Neural crest cell (in vitro differentiated cells): ENCODE measurements at places on chromosomes 13 and 19. TPM values are rescaled to one million over a fixed set of nuclear protein-coding genes. Genes with fewer than 3 reads are reported as not detected.
A peak's percentile ranks its signal among the peaks of the same experiment; 100 is the strongest.

GRCh38 chr13:47598340-47598911 is 402.6 kb downstream of the SUCLA2 start:
- H3K27me3 ChIP-seq: no peaks in the 10 kb centered on the region
- no peaks in the 10 kb centered on the region for H3K36me3 ChIP-seq
- no peaks in the 10 kb centered on the region for H3K4me1 ChIP-seq
- no peak overlapping the region for H3K4me3 ChIP-seq

DNA sequence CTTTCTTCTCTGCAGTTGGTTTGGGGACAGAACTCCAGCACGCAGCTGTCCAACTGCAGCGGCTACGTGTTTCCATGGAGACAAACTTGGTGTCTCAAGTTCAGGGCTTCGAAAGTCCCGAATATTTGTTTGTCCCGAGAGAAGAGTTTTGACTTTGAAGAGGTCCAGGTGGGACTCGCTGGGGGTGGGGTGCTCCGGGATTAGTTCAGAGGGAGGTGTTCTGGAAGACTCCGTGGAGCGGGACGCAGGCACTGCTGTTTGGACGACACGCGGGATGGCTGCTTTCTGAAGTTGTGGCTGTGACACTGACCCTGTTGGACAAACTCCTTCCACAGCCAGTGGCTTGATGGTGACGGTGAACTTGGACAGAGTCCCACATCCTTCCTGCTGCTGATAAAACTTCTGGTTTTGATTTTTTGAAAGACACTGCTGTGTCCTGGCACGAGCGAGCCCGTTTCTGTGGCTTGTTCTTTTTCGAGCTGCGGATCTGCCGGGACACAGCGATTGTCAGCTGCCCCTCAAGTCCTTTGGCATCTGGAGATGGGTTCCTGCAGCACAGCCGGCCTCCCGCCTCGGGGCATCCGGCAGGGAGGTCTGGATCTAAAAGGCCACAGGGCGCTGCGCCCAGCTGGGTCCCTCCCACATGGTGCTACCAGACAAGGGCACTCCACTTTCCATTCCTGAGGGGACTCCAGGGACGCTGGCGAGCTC is 15.9 kb upstream of the RANBP3 start:
- H3K4me1 ChIP-seq: peaks cover 19% of the 10 kb centered on the region
- H3K4me3 ChIP-seq: no peak overlapping the region
- H3K27ac ChIP-seq: no peak overlapping the region
- H3K36me3 ChIP-seq: no peaks in the 10 kb centered on the region
- DNase-seq: no peak

The ADM5 gene
- 11.8 TPM in 2 replicates for total RNA-seq

- no peaks in the 10 kb centered on the region for H3K4me1 ChIP-seq
- H3K36me3 ChIP-seq: peaks cover under 1% of the 10 kb centered on the region
- no peak overlapping the region for H3K4me3 ChIP-seq
- no peaks in the 10 kb centered on the region for H3K27me3 ChIP-seq
Measured at GRCh38 chr13:37701972-37702371, 103.4 kb upstream of the POSTN start.

- H3K27ac ChIP-seq: no peak overlapping the region
- no peaks in the 10 kb centered on the region for H3K36me3 ChIP-seq
- H3K4me1 ChIP-seq: no peaks in the 10 kb centered on the region
- DNase-seq: no peak
Measured at GRCh38 chr13:22126433-22127021, 455.7 kb downstream of the FGF9 start.

DNA sequence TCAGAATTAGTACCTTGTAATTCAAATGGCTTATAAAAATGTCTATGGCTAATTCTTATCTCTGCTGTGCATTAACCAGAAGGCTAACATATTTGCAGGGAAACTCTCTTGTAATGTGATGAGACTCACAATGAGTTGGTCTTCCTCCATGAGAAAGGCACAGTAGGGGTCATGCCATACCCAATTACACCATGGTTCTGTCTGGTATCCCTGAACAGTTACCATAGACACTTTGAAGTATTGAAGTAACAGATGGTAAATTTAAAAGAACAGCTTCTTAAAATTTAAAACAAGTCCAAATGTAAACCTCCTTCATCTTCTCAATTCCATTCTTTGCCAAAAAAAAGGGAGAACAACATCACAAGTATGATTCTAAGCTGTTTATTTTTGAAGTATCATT is 22.6 kb upstream of the SLAIN1 start:
- H3K27me3 ChIP-seq: no peaks in the 10 kb centered on the region
- no peaks in the 10 kb centered on the region for H3K4me1 ChIP-seq
- no peak overlapping the region for H3K4me3 ChIP-seq
- no peak for DNase-seq

The CYP4F8 gene
- not detected in 2 replicates for total RNA-seq

GRCh38 chr13:27288392-27288791 is 17.8 kb downstream of the RASL11A start:
- no peak overlapping the region for H3K4me3 ChIP-seq
- H3K36me3 ChIP-seq: no peaks in the 10 kb centered on the region
- DNase-seq: no peak
- no peak overlapping the region for H3K27ac ChIP-seq
- H3K27me3 ChIP-seq: peaks cover 8% of the 10 kb centered on the region

DNA sequence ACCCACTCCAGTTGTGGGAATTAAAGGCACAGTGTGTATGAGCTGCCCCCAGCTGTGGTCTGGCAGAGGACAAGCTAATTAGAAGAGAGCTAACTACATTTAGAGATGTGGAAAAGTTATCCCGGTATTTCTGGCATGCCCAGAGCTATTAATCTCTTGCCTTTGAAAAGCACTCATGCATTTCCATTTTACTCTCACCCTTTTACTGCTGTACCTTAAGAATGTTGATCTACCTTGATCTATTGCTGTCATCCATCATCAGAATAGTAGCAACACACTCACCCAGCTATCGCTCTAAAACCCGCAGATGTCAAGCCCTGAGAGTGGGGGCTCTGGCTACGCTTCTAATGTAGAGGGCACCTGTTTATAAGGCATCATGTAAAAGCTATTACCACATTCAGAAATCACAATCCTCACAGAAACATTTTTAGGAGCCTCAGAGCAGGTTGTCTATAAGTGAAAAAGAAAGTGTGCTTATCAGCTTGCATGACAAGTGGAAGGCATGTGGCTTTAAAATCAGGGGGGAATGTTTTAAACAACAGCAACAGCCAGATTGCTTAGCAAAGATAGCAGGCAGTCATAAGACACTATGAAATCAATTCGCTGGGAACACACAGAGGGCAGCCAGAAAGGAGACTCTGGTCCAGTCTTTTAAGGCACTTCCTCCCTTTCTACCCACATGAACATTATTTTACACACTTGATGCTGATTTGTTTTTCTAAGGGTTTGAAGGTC is 224.2 kb upstream of the IRS2 start:
- peaks cover 2% of the 10 kb centered on the region for H3K27me3 ChIP-seq
- DNase-seq: no peak
- no peaks in the 10 kb centered on the region for H3K36me3 ChIP-seq
- no peak overlapping the region for H3K4me3 ChIP-seq
- no peaks in the 10 kb centered on the region for H3K4me1 ChIP-seq

DNA sequence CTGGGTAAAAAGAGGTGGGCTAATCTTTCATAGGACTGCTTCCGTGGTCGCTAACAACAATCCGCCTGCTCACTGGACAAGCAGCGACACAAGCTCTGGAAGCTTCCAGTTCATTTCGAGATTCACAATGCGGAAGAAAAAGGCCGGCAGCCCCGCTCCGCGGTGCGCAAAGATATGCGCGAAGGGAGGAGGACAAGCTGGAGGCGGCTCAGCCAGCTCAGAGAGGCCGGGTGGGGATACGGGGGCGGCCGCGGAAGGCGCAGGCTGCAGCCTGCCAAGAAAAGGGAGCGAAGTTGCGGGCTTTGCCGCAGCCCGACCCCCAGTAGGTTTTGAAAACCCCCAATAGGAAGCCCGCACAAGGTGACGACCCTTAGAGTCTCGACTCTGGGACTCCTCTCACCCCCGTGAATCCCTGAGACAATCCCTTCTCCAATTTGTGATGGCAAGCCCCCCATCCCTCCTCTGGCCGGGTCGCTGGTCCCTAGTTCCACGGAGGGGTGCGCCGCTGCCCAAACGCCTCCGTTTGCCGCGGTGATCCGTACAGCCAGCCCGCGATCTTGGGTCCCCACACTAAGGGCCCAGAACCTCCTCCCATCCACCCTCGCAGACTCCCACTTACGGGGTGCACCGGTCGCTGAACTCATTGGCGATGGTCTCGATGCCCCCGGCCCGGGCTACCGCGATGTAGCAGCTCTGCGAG is 697 bp downstream of the HSPH1 start:
- peak overlapping the region; percentile 99 for H3K27ac ChIP-seq
- peak overlapping the region; percentile 96 for H3K4me3 ChIP-seq
- peaks cover 35% of the 10 kb centered on the region for H3K4me1 ChIP-seq
- peak; percentile 42 for DNase-seq

DNA sequence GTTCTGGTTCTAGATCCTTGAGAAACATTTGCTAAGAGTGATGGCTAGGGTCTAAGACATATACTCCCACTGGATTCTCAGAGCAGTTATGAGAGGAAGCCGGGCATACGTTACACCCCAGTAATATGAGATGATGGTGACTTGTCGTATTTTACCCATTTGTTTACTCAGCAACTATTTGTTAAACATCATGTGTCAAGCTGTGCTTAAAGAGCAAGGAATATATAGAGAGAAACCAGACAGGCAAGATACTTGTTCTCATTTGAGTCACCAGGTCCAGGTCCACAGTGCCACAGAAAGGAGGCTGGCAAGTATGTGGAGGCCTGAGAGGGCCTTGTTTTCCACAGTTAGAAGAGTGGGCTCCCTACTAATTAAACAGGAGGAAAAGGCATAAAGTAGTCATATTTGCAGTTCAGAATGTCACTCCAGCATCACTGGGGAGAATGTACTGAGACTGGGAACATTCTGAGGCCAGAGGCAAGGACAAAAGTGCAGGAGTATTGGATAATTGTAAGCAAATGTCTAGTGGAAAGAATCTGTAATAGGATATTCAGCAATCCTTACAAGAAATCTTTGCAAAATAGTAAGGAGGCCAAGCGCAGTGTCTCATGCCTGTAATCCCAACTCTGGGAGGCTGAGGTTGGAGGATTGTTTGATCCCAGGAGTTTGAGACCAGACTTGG is 142.2 kb downstream of the IRS2 start:
- H3K4me1 ChIP-seq: no peaks in the 10 kb centered on the region
- no peak for DNase-seq
- H3K4me3 ChIP-seq: no peak overlapping the region
- H3K36me3 ChIP-seq: peaks cover 14% of the 10 kb centered on the region
- H3K27me3 ChIP-seq: no peaks in the 10 kb centered on the region

The TUBB4A gene
- total RNA-seq: 27.7 and 39.9 TPM in 2 replicates

- no peaks in the 10 kb centered on the region for H3K36me3 ChIP-seq
- peak; percentile 63 for DNase-seq
- peaks cover 2% of the 10 kb centered on the region for H3K27me3 ChIP-seq
- no peaks in the 10 kb centered on the region for H3K4me1 ChIP-seq
- H3K4me3 ChIP-seq: no peak overlapping the region
Measured at GRCh38 chr19:28633319-28634018, 579.5 kb downstream of the UQCRFS1 start.

The SYT3 gene
- total RNA-seq: 1.4 and 2.0 TPM in 2 replicates

The NFIC gene
- 4.1 and 6.0 TPM in 2 replicates for total RNA-seq

DNA sequence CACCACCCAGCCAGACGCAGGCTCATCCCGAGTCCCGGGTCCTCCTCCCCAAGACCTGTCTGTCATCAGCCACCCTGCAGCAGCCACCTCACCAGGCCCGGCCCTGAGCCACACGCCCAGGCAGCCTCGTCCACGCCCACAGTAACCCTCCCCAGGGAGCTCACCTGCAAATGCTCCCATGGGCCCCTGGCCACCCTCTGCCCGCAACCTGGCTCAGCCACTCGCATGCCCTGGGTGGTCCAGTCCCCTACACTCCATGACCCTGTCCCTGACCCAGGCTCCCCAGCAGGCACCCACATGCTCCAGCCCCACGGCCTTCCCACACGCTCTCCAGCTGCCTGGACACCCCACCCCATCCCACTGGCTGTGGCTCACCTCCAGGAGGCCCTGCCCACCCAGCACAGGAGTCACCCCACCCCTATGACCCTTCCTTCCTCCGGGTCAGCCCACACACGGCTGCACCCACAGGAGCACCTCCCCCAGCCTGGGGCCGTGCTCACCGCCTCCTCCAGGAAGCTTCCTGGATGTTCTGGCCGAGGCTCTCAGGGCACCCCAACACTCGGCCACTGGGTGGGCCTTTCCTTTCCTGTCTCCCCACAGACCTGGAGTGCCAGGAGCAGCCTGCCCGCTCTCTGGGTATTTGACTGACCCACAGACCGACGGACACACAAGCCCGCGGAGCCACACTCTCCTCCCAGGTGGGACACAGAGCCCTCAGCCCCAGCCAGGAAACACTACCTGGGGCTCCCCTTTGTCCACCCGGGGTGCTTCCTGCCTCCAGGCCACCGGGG is 3.6 kb downstream of the TMEM259 start:
- H3K4me1 ChIP-seq: peaks cover 31% of the 10 kb centered on the region
- H3K36me3 ChIP-seq: no peaks in the 10 kb centered on the region
- H3K27me3 ChIP-seq: peaks cover 6% of the 10 kb centered on the region
- DNase-seq: no peak

The SMG9 gene
- total RNA-seq: 87.0 and 87.6 TPM in 2 replicates

GRCh38 chr19:1465191-1466016 is 13.6 kb downstream of the C19orf25 start:
- H3K27ac ChIP-seq: no peak overlapping the region
- DNase-seq: no peak
- no peaks in the 10 kb centered on the region for H3K36me3 ChIP-seq
- peaks cover 34% of the 10 kb centered on the region for H3K27me3 ChIP-seq

The NXNL1 gene
- total RNA-seq: not detected in 2 replicates

GRCh38 chr13:78040205-78040830 is 121.7 kb upstream of the EDNRB start:
- H3K4me3 ChIP-seq: no peak overlapping the region
- peaks cover 22% of the 10 kb centered on the region for H3K4me1 ChIP-seq
- no peaks in the 10 kb centered on the region for H3K27me3 ChIP-seq
- H3K36me3 ChIP-seq: no peaks in the 10 kb centered on the region
- no peak for DNase-seq

DNA sequence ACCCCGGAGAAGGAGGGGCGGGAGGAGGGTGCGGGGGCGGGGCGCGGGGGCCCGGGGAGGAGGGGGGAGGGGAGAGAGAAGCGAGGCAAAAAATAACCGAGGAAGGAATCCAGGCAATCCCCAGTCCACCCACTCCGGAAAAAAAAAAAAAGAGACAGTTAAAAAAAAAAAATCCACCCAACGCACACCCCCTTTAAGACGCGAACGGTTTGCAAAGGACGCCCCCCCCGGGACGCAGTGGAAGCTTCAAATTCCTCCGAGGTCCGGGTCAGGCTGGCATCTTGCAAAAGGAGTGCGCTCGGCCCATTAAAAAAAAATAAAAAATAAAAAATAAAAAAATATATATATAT is at the start of gene CACNA1A:
Gene CACNA1A, minus strand, starts transcription at position 9 of the 350 bp plus-strand sequence. CDS start 255 bp downstream, outside the sequence.
- peak within 1 kb of the TSS; percentile 74 for H3K4me3 ChIP-seq
- H3K27ac ChIP-seq: no peak within 1 kb of the TSS
- no peak for DNase-seq
